Renal cortex interstitium (tissue), 15 donors: ENCODE measurements at places on chromosomes 5 and 9.

DNA sequence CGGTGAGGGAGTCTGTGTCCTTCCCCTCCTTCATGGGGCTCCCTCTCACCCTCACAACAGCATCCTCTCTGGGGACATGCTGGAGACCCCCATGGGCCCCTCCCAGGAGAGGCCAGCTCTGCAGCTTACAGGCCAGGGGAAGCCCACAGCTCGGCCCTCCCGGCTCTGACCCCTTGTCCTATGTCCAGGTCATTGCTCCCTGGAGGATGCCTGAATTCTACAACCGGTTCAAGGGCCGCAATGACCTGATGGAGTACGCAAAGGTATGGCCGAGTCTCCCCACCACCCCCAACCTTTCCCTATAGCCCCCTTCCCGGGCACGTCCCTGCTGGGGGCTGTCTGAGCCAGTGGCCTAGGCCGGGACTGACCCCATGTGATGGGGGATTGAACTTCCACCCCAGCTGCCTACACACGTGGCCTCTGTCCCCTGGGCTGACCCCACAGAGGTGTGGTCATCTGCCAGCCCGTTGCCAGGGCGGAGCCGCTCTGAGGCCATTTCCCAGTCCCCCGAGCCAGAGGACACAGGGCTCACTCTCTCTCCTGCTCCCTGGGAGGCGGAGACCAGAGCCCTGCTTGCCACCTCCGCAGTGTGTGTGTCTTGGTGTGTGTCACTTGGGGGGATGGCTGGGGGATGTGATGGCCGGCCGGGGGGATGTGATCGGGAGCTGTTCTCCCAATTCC is 21.9 kb downstream of the ASS1 start:
- no peak for DNase-seq

DNA sequence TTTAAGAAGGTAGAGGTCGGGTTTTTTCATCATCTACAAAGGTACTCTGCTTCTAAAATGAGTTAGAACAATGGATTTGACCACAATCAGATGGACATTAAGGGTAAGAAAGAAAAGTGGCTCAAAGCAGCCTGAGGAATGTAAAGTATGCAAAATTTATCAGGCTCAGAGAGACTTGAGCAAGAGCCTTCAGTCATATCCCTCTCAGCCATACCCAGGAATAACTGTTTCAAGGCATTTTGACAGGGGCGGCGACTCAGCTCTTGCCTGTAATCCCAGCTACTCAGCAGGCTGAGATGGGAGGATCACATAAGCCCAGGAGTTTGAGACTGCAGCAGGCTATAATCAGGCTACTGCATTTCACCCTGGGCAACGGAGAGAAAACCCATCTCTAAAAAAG is 38.8 kb upstream of the ANXA2R start:
- DNase-seq: no peak

GRCh38 chr5:126300293-126300692 is 122.9 kb upstream of the GRAMD2B start:
- no peak for DNase-seq

- DNase-seq: no peak
Measured at GRCh38 chr5:34749431-34749873, 89.5 kb upstream of the TTC23L start.

GRCh38 chr9:134365791-134366222 is 39.6 kb downstream of the RXRA start:
- DNase-seq: no peak
